ENCODE measurements at places on chromosomes 2 and 18.

DNA sequence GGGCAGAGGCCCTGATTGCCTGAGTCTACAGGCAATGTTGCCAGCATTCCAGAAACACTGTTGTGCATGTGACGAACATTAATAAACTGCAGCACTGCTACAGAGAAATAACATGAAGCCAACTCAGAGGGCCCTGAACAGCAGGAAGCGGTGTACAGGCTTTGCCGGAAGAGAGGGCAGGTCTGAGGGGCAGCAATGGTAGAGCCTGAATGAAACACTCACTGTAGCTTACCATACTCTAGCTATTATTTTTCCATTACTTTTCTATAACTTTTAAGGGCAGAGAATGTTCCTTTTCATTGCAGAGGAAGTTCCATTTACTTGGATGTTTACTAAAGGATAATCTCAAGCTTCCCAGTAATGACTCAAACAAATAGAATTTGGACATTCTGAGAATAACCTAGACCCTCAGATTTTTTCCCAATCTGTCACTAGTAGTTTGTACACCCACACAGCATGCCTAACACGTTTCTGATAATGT, 150.4 kb downstream of the MTX2 start:
- DNase-seq, result no peak

GRCh38 chr2:207885010-207885409, 115.3 kb upstream of the FZD5 start:
- DNase-seq, result no peak

DNA sequence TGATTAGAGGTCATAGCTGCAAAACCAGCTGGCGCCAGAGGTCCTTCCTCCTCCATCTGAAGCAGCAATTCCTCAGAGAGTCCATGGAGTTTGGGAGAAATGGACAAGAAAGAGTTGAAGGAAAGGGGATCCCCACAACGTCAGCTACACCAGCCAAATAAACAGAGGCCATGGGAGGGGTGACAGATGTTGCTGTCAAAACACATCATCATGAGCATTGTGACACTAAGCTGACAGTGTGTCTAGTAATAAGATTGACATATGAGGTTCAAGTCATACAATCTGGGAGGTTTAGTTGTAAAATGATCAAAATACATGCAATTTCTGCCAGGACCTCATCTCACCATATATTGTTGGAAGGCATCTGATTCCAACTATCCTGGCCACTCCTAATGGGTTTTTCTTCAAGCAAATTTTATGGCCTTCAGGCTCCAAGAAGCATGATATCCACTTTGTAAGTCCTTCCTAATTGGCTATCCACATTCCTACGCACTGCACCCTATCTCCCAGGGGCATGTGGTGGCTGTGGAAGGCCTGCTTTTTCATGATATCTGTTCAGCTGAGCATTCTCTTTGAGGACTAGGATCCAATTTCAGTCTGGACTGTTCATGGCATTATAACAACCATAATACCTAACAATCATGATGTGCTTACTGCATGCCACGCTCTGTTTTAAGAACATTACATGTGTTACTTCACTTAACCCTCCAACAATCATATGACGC, 335.0 kb upstream of the ID2 start:
- no peak for DNase-seq

DNA sequence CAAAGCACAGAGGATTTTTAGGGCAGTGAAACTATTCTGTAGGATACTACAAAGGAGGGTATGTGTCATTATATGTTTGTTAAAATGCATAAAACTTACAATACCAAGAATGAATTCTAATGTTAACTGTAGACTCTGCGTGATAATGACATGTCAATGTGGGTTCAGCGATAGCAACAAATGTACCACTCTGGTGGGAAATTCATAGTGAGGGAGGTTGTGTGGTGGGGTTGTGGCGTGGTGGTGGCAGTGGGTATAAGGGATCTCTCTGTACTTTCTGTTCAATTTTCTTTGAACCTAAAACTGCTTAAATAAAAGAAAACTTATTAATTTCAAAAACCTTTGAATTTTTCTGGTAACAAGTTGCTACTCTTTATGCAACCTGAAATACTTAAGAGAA, 99.3 kb upstream of the SLC38A11 start:
- DNase-seq, result no peak

GRCh38 chr2:24238158-24238557, 63.3 kb downstream of the FAM228A start:
- DNase-seq, result no peak

GRCh38 chr2:172428832-172429210, 1.4 kb downstream of the ITGA6 start:
- no peak for DNase-seq

DNA sequence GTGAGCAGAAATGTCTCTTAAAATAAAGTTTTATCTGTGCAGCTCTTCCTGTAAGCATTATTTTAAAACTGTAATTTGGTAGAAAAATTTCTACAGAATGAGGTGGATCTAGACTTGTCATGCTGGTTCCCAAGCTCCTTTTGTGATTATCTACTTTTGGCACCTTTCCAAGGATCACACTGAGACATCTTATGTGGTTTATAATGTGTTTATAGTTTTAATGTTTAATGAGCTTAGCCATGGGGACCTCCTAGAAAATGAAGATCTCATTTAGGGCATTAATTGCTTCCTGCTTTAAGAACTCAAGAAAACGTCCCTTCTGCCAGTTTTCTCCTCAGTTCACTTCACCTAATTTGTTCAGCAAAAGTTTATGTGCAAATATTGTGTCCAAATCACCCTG, 468.4 kb downstream of the SUCLG1 start:
- DNase-seq, result no peak

- peak; percentile 10 for DNase-seq
Observed at GRCh38 chr2:120448961-120449810, 103.2 kb downstream of the INHBB start.

DNA sequence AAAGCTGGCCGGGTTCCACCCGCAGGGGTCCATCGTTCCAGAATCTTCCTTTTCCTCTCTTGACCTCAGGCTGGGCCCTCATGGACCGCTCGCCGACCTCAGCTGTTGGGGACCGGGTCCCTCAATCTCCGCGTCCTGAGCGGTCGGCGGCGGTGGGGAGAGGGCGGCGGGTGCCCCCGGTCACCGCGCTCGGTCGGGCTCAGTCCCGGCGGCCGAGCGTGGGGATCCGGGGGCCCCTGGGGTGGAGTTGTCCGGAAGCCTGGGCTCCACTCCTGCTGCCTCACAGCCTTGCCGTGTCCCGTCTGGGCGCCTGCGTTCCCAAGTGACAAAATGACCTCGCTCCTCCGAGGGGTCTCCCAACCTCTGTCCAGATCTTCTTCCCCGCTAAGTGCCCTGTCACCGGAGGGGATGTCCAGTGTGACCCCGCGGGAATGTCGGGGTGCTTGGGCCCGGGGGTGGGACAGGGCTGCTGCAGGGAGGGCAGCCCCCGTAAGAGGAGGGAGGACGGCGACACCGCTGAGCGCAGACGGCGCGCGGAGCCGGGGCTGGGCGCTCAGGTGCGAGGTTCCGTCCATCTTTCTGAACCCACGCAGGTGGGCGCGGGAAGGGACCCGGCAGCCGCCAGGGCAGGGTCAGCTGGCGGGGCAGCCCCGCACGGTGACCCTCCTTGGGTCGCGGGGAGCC, 16.0 kb upstream of the E2F6 start:
- DNase-seq, result no peak

DNA sequence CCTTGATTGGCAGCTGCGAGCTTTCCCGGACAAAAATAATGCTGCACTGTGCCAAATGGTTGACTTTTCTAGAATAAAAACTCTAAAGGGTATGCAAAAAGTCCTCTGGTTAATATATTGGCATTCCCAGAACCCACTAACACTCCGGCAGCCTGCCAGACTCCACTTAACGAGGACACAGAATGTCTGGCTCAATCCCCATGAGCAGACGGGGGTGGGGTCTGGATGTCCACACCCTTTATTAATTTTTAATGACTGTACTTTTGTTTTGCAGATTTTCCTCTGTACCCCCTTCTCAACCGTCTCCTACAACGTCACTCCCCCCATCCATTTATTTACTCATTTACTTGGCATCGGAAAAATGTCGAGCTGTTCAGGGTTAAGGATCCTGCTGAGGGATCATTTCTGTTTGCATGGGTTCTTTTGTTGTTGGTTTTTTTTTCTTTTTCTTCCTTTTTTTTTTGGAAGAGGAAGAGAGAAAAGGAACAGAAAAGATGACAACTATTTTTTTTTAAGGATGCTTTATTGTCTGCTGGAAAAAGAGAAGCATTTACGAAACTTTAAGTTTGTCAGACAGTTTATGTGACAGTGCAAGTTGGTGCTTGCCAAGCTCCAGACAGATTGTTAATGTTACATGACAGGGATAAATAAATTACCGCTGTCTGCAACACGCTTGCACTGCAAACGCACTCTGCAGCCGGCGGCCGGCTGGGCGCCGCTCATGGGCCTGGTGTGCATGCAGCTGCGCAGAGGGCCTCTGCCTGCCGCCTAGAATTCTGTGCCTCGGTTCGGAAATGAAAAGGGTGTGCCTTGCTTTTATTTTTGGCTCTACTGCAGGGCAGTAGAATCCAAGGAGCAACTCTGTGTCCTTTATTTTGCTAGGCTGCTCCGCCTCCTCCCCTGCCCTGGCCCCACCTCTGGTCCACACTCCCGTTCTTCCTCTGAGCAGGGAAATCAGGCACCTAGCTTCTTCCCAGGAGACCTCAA, 3.6 kb downstream of the LDLRAD4 start:
- peak; percentile 83 for DNase-seq

- no peak for DNase-seq
Observed at GRCh38 chr2:45545943-45546342, 65.1 kb downstream of the SRBD1 start.

- DNase-seq, result no peak
Observed at GRCh38 chr2:79817288-79817687, 304.4 kb downstream of the CTNNA2 start.

DNA sequence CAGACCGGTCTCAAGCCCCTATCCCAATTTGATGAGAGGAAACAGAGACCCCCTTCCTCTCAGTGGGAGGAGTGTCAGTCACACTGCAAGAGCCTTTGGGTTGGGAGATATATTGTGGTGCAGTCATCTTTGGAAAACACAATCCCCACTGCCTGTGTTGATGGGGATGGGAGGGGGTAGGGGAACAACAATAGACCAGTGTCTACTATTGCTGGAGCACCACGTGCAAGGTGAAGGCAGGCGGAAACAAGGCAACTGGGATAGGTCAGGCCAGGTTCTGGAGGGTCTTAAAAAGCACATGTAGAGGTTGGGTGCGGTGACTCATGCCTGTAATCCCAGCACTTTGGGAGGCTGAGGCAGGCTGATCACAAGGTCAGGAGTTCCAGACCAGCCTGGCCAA, 127.9 kb downstream of the ZFP36L2 start:
- no peak for DNase-seq

DNA sequence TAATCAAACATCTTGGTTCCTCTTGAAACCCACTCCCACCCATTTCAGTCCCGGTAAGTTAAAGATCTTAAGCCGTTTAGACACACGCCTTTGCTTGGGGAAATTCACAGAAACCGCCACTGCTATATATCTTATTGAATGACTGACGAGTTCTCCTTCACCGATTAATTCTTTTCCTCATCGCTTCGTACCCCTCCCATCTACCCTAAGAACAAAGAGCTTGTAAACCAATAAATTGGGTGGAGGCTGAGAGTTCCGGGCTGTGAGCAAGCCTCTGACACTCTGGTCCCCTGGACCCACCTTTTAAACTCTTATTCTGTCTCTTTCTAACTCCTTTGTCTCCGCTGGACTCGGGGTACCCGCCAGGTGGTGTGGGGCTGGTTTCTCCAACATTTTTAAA, 30.6 kb downstream of the TMEM131 start:
- DNase-seq, result no peak

DNA sequence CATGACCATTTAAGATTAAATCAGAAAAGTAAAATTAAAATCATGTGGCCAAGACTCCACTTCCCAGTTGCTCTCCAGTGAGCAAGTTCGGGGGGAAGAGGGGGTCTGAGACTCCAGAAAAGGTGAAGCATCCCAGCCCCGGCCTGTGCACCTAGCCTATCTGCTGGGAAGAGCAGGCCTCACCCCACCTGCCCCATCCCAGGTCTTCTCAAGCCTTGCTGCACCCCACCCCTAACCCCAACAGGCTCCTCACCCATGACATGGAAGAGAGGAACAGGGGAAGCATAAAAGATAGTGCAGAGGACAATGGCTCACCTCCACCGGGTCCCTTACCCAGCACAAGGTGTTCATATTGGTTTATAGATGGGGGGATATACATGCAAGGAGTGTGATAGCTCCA, 14.6 kb downstream of the CIB4 start:
- DNase-seq, result no peak

- no peak for DNase-seq
Observed at GRCh38 chr2:108325756-108326155, 37.1 kb downstream of the SULT1C2 start.

GRCh38 chr2:215505044-215505786, 69.3 kb upstream of the FN1 start:
- DNase-seq, result no peak

DNA sequence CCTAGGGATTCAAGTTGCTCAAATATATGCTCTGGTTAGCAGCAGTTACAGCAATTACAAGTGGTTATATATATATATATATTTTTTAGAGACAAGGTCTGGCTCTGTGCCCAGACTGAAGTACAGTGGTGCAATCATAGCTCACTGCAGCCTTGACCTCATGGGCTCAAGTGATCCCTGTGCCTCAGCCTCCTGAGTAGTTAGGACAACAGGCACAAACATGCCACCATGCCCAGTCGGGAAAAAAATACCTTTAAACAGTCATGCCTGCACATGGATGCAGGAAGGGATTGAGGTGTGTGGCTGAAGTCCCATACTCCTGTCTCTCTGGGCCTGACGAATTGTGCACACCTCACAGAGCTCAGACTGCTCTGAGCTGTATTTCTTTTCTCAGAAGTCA, 19.6 kb upstream of the DNAH7 start:
- DNase-seq, result no peak

DNA sequence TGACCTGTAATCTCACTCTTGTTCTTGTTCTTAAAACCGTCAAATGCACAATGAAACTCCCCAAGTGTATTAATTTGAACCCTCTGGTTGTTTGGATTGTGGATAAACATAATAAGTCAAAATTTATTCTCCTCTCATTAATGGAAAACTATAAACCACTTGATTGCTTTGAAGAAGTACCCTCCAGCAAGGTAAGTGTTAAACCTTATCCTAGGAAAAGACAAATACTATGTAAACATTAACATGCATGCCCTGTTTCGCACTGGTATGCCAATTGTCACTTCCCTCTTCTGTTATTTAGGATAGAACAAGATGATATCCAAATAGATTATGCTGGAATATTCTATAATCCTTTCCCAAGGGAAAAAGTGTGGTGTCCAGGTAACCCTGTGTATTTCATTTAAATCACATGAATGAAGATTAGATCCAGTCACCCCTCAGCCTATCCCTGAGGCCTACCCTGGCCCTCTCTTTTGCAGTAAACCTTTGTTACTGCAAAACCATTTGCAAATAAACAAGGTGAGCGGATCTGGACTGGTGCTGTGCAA, 1.3 kb downstream of the ADI1 start:
- no peak for DNase-seq

GRCh38 chr18:78160961-78161656, 818.5 kb upstream of the SALL3 start:
- no peak for DNase-seq

- DNase-seq, result no peak
Observed at GRCh38 chr2:124272261-124272841, 247.3 kb downstream of the CNTNAP5 start.

- DNase-seq, result no peak
Observed at GRCh38 chr2:201872591-201872990, 66.3 kb downstream of the CDK15 start.

Measured in adrenal gland (tissue), 19 donors.